ENCODE measurements at places on chromosomes 6 and 20.

GRCh38 chr6:13834790-13835189, 20.4 kb upstream of the MCUR1 start:
- no peak for DNase-seq

GRCh38 chr20:23265226-23265625, 85.4 kb upstream of the NXT1 start:
- no peak for DNase-seq

GRCh38 chr20:32035426-32035779, 16.6 kb upstream of the HCK start:
- no peak for DNase-seq

GRCh38 chr6:36025260-36025931, 955 bp upstream of the SLC26A8 start:
- no peak for DNase-seq

DNA sequence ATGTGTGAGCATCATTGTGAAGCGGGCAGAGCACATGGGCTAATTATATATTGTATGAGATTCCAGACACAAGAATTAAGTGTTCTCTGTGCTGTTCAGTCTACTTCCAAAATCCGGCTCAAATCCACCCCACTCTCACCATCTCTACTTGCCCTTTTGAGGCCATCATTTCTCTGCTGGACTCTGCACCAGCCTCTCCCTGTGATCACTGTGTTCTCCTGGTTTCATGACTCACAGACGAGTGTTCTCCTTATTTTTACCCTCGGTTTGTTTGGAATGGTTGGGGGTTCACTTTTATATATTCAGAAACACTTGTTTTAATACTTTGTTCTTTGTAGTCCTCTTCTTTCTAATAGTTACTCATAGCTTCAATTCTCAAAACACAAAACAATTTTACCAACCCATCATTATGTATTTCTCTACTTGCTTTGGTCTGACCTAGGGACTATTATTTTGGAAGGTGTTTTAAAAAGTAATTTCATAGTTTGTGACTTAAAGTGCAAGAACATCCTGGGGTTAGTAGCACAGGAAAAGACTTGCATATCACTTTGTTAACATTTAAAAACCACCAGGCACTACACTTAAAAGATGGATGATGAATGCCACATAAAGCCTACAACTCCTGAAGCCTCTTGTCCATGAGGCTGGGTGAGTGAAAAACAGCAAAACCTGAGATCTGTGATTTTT, 82.7 kb downstream of the UST start:
- DNase-seq: no peak

DNA sequence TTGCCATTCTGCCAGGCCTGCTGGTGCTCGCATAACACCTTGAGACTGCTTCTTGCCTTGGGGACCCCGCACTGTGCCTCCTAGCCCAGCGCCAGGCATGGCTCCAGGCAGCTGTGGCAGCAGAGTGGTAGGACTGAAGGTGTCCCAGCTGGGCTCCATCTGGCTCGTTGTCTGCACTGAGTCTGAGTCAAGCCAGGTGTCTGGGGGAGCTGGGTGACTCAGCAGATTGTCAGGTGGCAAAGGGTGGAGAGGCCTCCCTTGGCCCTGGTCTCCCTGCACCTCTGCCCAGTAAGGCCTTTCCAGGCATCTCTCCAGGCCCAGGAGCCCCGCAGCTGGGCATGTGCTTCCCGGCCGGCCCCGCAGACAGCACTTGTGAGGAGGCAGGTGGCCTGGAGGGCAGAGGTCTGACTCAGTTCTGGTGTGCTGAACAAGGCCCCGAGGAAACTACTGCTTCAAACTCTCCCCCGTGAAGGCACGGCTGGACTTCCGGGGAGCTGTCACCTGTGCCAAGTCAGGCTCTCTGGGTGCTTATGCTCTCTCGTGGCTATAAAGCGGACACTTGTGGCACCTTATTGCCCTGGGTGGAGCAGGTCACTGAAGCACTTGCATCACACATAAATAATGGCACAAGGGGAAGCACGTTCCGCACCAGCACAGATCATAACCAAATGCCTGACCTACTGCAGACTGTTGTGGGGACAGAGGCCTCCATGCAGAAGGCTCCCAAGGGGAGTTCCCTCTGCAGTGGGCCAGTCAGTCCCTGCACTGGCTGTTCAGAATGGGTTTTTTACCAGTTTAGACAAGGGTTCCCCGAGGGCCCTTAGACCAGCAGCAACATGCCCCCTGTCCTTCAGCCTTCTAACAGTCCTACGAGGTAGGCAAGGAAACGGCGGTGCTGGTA, 27.5 kb downstream of the FOXC1 start:
- no peak for DNase-seq

DNA sequence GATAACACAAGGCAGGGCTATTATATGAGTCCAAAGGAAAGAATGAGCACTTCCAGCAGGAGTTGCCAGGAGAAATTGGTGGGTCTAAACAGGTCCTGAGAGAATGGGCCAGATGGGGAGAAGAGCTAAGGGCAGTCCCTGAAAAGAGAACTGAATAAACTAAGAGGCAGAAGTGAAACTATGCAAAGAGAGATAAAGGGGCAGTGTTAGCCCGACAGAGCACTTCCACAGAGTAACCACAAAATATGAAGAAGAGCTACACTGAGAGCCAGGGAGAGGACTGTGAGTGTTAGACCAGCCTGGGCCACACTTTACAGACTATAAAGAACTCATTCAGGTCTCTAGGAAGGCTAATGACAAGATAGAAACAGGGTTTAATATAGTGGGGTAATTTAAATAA, 43.8 kb downstream of the RALGAPA2 start:
- no peak for DNase-seq

GRCh38 chr6:107237992-107238660, 122.8 kb upstream of the BEND3 start:
- no peak for DNase-seq

GRCh38 chr20:14672066-14672465, 334.7 kb upstream of the FLRT3 start:
- no peak for DNase-seq

DNA sequence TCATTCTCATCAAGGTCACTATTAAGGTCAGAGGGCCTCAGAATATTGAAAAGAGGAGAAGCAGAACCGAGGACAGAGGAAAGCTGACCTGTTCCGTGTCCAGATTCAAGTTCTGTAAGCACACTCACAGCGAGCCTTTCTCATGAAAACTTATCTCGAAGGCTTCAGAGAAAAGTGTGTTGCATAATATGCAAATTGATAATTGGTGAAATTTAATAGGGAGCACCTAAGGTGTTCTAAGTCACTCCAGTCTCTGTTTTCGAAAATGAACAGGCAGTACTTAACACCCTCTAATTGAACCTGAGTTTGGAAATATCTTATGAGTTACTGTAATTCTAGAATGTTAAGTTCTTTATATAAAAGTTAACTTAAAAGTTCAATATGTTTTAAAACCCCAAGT, 181.2 kb upstream of the PDE10A start:
- no peak for DNase-seq

DNA sequence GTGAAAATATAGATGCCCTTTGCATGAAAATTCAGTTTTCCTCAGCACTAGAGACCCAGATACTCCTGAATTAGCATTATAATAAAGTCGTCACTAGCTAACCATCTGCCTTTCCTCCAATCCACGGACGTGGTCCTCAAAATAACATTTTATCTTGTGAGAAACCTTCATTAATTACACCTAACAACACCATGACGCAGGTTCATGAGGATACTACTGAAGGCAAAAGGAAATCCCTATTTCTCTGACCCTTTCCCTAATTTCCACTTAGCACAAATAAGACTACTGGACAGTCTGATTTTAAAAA, 1.3 kb upstream of the PNISR start:
- no peak for DNase-seq

DNA sequence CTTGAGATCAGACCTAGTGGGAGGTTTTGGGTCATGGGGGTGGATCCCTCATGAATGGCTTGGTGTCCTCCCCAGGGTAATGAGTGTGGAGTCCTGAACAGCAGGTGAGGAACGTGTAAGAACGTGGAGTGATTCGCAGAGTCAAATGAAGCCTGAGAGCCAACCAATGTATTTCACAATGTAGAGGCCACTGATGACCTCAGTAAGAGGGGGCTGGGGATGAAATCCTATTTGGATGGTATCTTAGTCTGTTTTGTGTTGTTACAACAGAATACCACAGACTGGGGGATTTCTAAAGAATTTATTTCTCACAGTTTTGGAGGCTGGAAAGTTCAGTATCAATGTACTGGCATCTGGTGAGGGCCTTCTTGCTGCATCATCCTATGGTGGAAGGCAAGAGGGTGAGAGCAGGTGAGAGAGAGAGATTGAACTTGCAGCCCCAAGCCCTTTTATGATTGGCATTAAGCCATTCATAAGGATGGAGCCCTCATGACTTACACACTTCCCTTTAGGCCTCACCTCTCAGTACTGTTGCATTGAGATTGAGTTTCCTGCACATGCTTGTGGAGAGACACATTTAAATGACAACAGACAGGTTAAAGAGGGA, 47.3 kb upstream of the HIVEP1 start:
- no peak for DNase-seq

Data from Right ventricle myocardium inferior (tissue), 1 donor.